Spleen (tissue), 13 donors: ENCODE measurements at places on chromosomes 16 and 17. TPM values are rescaled to one million over a fixed set of nuclear protein-coding genes. Genes with fewer than 3 reads are reported as not detected.

Gene NACA2
- not detected for total RNA-seq

Gene CDYL2
- 28.3 TPM for total RNA-seq

Gene LLGL1
- 16.7 TPM for total RNA-seq

Gene RPL13
- 6,762 TPM for total RNA-seq

Gene GNAO1
- total RNA-seq: 5.0 TPM

Gene DOC2A
- 3.3 TPM for total RNA-seq

Gene DNAAF1
- 1.5 TPM for total RNA-seq

Gene NECAB2
- not detected for total RNA-seq

Gene APOBR
- 23.4 TPM for total RNA-seq

Gene SETD6
- 18.2 TPM for total RNA-seq

Gene CCT6B
- 2.5 TPM for total RNA-seq

Gene RAB34
- total RNA-seq: 37.2 TPM

Gene USP43
- total RNA-seq: 0.26 TPM

Gene MLST8
- total RNA-seq: 30.4 TPM

Gene VMO1
- 13.1 TPM for total RNA-seq

Gene PLXDC1
- total RNA-seq: 11.0 TPM

Gene KCNG4
- not detected for total RNA-seq

Gene NKD1
- 15.2 TPM for total RNA-seq

Gene HSPB9
- not detected for total RNA-seq

Gene ACACA
- total RNA-seq: 34.7 TPM

Gene CDRT15L2
- total RNA-seq: not detected

Gene BOLA2B
- 74.2 TPM for total RNA-seq

Gene CACNG3
- not detected for total RNA-seq

Gene GNG13
- total RNA-seq: not detected
